ENCODE measurements at places on chromosomes 4 and X.

DNA sequence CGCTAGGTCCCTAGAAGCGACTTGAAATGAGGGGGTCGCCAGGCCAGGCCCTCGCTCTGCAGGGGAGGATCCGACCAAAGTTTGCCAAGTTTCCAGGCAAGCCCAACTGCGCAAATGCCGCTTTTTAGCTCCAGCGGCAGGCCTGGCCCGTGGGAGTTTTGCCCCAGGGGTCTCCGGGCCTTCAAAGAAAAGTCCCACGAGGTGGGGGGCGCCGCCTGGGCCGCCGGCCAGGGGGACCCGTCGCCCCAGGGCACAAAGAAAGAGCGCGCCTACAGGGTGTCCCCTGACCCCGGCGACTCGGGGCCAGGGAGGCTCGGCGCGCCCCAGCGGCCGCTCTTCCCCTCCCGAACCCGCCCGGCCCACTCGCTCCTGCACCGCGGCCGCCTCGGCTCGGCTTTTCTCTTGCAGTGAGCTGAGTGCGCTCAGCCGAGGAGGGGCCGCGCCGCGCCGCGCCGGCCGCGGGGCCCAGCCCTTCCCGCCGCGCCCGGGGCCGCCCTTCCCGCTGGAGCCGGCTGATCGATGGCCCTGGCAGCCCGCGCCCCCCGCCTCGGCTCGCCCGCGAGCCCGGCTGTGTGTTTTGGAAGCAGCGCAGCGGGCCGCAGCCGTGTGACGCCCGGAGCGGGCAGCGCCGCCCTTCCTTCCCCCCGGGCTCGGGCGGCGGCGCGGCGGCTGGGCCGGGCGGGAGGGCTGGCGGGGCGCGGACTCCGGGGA, 754 bp upstream of the KLF3 start:
- peak; percentile 88 for DNase-seq

- DNase-seq = no peak
Measured at GRCh38 chr4:148405161-148405893, 36.9 kb downstream of the NR3C2 start.

DNA sequence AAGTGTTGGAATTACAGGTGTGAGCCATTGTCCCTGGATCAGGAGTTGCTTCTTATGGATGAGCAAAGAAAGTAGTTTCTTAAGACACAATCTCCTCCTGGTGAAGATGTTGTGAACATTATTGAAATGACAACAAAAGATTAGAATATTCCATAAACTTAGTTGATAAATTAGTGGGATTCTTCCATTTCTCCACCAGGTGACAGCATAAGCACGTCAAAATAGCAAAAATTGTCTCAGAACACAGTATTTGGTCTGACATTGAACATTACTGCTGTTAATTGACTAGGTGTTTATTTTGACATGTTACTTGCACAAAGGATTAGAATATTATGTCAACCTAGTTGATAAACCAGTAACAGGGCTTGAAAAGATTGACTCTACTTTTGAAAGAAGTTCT, 21.6 kb downstream of the CLDN34 start:
- DNase-seq = no peak

DNA sequence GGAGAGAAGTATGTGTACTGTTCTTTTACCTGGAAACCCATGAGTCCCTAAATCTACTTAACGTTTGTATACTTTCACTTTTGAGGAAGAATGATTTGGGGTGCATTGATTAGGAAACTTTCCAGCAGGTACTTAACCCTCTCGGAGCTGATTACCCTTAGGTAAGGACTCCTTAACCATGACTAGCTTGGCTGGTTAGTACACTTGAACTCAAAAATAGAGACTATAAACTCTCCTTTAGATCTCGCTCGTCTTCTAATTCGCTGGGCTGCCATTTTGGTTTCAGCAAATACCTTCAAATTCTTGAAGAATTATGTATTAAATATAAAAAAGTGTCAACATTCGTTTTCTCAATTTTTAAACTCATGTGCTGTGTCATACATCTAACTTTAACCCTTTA, 2.0 kb downstream of the USP9X start:
- DNase-seq = no peak

GRCh38 chr4:186264660-186265059, 1.3 kb upstream of the F11 start:
- DNase-seq = no peak

GRCh38 chr4:108693211-108693610, 42.8 kb downstream of the OSTC start:
- no peak for DNase-seq

GRCh38 chrX:137916090-137916746, 350.3 kb downstream of the ZIC3 start:
- DNase-seq = no peak

DNA sequence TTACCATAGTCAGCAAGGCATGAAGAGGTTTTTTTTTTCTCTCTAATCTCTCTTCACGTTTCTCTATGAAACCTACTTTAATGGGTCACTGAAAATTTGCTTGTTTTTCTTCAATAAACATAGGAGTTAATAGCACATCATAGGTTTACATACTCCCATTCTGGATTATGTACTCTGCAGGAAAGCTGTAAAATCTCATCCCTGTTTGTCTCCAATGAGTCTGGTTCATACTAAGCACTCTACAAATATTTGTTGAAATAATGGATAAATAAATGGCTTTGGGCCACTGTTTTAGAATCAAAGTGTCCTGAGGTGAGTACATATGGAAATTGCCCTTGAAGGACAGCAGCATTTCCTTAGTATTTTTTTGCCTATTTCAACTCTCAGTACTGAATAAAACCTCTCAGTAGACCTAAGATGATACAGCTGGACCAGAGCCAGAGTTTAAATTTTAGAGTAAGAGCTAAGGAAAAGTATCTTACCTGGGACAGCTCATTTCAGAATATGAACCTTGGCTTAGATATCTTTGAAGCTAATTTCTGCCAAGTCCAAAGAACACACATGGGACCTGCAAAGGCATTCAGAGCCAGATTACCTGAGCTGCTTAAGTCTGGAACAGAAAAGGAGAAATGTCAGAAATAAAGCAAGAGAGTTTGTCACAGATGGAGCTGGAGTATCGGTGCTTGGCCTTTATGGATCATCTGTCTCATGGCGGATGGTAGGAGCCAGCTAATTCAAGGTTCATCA, 34.4 kb downstream of the PF4 start:
- no peak for DNase-seq

- DNase-seq = no peak
Measured at GRCh38 chr4:40737879-40738278, 11.9 kb upstream of the NSUN7 start.

DNA sequence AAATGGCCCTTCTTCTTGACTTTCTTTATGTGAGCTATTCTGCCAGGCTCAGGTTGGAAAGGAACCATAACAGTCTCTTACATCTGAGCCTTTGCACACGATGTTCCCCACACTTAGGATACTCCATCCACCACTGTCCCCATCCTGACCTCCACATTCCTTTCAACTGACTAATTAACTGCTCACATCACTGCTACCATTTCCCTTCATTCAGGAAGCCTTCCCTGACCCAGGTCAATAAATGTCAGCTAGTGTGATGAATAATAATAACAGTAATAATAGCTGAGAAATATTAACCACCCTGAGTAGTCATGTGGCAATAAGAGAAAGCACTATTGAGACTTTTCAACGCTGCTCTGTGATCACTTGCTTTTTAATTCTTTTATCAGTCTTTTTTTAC, 291.7 kb downstream of the KCNIP4 start:
- DNase-seq = no peak

DNA sequence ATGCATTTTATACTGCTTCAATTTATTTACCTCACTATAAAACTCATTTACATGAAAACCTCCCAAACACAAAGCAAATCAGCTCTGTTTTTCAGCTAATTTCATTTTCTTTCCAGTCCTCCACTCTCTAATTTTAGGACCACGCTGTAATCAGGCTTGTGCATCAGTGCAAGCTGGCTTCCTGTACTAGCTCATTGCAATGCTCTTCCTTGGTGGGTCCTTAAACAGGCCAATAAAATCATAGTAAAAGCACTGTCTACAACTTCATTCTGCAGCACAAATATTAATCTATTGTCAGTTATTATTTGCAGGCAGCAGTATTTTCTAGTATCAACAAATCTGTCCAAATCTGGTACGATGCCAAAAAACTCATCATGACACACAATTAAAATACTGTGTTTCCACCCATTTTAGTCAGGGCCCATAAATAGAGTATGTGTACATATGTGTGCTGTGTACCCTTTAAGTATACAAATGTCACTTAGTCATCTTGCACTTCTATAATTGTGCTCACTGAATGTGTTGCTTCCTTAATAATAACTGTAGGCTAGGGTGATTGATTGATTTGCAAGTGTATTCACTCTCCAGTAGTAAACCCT, 178.2 kb upstream of the HCCS start:
- DNase-seq = no peak

- DNase-seq = no peak
Measured at GRCh38 chrX:57929373-57929772, 19.1 kb upstream of the ZXDA start.

- no peak for DNase-seq
Measured at GRCh38 chr4:78562687-78563086, 11.1 kb downstream of the ANXA3 start.

DNA sequence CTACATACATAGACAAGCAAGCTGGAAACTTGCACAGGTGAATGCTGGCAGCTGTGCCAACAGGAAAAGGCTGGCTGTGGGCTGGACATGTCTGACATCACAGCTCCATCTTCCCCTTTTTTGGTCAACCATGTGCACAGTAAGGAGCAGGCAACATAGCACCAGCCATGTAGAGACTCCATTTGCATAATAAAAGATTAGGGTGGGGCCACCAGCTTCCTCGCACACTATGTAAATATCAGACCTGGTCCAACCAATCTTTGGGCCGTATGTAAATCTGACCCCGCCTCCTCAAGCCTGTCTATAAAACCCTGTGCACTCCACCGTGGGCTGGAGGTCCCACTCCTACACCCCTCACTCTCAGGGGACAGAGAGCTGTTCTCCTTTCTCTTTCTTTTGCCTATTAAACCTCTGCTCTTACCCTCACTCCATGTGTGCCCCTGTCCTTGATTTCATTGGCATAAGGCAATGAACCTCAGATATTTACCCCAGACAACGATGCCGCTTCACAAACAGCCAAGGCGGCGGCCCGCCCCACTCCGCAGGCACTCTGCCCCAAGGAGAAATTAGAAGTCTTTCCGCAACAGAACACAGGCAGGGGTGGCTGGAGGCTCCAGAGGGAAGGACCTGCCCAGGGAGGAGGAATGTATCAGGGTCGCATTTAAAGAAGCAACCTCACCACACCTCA, 862.2 kb downstream of the TRIML1 start:
- no peak for DNase-seq

GRCh38 chrX:85611926-85612325, 232.5 kb upstream of the POF1B start:
- no peak for DNase-seq

- DNase-seq = no peak
Measured at GRCh38 chrX:97858592-97858991, 974.9 kb downstream of the RPA4 start.

DNA sequence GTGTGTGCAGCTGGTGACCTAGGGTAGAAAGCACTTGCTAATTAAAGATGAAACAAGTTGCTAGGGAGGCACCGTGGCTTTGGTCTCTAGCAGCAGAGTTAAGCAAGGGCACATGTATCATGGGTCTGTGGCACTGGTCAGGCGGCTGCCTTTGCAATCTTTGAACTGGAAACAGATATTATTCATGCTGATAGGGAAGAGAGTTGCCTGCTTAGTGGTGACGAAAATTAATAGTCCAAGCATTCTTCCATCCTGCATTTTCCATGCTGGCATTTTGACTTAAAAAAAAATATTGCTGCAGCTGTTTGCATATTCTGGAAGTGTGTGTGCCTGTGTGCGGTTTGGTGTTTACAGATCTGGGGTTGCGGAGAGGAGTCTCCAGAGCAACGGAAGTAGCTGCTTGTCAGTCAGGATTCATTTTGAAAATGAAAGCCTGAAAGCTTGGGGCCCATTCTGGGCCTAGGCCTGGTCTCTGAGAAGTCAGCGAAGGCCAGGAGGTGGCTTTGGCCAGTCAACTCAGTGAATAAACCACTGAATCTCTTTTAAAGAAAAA, 2.3 kb upstream of the SOWAHD start:
- DNase-seq = no peak

DNA sequence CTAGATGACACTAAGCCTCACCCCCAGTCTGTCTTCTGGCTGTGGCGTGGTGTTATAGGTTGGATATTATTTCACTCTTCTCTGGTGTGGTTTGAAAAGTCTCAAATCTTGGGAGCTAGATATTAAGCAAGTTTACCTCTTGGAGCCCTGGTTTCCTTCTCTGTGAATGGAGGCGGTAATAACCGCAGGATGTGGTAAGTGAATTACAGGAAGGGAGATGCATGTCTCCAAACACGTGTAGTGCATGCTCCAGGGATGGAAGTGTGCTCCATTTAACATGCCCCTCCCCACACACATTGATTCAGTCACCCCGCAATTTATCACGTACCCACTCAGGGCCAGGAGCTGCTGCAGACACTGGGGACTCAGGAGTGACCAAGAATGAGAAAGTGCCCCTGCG, 4.9 kb downstream of the ZNF275 start:
- DNase-seq = no peak

GRCh38 chrX:42967681-42968300, 189.8 kb upstream of the PPP1R2C start:
- DNase-seq = no peak

- DNase-seq = no peak
Measured at GRCh38 chr4:53346920-53347852, 18.7 kb downstream of the SCFD2 start.

DNA sequence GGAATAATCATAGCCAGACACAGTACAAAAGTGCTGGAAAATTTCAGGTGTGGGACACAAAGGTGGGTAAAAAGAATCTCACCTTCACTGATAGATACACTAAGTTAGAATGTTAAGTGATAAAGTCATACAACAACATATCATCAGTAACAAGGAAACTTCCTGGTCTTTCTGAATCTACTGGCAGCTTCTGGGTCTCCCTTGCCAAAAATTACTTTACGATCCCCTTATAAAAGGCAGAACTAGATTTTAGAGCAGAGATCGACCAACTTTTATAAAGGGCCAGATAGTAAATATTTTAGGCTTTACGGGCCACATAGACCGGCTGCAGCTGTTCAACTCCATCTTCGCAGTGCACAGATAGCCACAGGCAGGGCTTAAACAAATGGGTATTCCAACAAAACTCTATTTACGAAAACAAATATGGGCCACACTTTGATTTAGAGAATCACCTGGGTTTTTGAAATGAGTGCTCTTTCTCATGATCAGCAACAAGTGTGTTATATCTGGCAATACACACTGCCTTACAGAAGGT, 159.9 kb downstream of the AASDH start:
- no peak for DNase-seq
